Mesenteric fat pad (tissue), 1 donor: ENCODE measurements at places on chromosomes 7 and 10. TPM values are rescaled to one million over a fixed set of nuclear protein-coding genes. Genes with fewer than 3 reads are reported as not detected.

The ADIRF gene
- total RNA-seq: 543 TPM

The FEZF1 gene
- total RNA-seq: not detected

GRCh38 chr7:15678653-15679052 is 7.8 kb downstream of the MEOX2 start:
- DNase-seq: no peak

- DNase-seq: no peak
Observed at GRCh38 chr10:110723224-110723891, 79.2 kb downstream of the RBM20 start.

The ANXA8L1 gene
- not detected for total RNA-seq

- no peak for DNase-seq
Observed at GRCh38 chr7:78296046-78296597, 497.5 kb downstream of the PHTF2 start.

DNA sequence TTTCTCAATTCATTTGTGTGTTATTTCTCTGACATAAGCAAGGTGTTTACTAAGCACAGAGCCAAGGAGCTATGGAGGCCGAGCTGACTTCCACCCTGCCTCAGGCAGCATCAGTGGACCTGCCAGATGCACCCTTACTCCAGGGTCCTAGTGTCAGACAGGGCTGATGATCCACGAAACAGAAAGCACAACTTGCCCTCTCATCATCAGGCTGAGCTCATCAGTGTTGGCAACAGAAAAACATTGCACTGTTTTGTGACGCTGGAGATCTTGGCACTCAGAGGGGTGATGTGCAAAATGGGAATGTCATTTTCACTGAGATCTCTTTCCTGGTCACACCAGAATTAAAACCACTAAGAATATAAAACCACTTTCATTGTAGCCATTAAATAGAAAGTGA is 201.8 kb downstream of the GLI3 start:
- DNase-seq: no peak

GRCh38 chr7:28093623-28094232 is 86.9 kb downstream of the JAZF1 start:
- no peak for DNase-seq

The DOCK4 gene
- total RNA-seq: 40.9 TPM

The CCSER2 gene
- total RNA-seq: 70.3 TPM

DNA sequence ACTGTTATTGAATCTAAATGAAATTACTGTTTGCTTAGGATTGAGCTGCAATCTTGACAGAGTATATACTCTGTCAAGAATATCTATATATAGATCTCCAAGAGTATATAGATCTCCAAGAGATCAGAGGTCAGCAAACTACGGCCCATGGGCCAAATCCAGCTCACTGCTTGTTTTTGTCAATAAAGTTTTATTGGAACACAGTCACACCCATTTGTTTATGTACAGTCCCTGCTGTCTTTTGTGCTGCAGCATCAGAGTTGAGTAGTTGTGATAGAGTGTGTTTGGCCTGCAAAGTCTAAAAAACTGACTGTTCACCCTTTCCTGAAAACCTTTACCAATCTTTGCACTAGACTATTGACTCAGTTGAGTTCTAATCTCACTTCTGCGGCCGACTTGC is 66.3 kb upstream of the NPVF start:
- DNase-seq: no peak

GRCh38 chr7:134829380-134829986 is 50.0 kb downstream of the CALD1 start:
- DNase-seq: no peak

GRCh38 chr7:92421676-92422435 is 25.4 kb upstream of the GATAD1 start:
- no peak for DNase-seq

- no peak for DNase-seq
Observed at GRCh38 chr7:100247152-100247757, 27.5 kb downstream of the PVRIG start.

The MAT1A gene
- 0.13 TPM for total RNA-seq

DNA sequence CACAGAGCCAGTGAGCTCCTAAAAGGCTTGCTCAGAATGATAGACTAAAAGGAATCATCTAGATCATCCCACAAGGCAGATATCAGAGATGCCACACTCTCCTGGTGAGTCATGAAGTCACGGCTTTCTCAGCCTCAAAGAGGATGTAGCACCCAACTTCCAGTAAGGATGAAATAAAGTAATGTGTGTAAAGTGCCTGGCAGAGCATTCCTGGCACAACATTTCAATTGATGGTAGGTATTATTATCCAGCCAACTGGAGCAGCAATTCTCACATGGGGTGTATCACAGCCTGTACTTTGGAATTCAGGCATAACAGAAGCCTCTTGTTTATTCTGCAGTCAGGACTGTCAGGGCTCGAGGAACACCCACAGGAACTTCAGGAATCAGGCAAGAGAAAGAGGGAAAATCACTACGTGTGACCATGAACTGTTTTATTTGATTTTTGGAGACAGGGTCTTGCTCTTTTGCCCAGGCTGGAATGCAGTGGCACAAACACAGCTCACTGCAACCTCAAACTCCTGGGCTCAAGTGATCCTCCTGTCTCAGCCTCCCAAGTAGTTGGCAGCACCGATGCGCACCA is 5.3 kb upstream of the NAT16 start:
- no peak for DNase-seq

- DNase-seq: no peak
Observed at GRCh38 chr7:95102662-95103061, 195.3 kb downstream of the PPP1R9A start.

The KBTBD2 gene
- 33.9 TPM for total RNA-seq

DNA sequence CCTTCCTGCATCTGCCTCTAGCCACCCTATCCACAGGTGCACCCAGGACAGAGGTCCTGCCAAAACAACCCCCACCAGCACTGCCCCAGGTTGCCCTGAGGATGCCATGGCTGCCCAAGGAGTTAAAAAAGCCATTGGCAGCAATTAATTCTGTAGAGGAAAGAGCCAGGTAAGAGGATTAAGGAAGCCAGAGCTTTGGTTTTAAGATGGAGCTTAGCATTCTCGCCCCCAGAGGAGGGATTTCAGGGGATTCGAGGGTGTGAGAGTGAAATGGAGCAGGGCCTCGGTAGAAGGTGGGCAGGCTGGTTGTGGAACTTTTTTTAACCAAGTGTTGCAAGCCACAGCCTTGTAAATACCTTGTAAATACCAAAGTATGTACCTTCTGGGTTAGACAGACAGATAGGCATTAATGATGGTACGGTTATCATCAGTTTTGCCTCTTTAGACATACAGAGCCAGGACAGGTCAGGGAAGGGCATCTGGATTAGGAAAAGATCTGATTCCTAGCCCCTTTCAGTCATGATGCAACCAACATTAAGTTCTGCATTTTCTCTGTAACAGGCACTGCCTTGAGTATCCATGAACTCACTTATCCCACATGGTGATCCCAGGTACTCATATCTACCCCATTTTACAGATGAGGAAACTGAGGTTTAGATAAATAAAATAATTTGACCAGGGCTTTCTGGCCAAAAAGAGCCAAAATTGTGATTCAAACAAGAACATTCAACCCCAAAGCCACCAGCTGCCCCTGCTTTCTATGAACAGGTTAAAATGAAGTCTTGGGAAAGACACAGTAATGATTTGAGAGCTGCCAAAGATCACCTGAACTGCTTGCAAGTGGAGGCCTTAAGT is 120.7 kb upstream of the PPIF start:
- no peak for DNase-seq

The PCLO gene
- 2.2 TPM for total RNA-seq

The ZDHHC4 gene
- 53.9 TPM for total RNA-seq

DNA sequence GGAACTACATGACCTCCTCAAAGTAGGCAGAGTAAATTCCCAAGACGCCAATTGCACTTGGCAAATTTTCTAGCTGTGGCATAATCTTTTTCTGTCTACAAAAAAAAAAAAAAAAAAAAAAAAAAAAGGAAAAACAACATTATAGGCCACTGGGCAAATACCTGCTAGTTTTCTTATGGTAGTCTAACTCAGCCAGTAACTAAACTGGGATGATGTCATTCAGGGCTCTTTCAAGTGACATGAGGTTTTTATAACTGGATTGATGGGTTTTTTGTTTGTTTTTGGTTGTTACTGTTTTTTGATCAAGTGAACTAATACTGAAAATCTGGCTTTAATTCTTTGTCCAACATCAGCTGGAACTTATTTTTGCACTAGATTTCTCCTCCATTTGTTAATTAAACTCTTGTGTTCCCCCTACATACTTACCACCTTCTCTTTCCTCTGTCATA is 7.4 kb upstream of the VIM start:
- no peak for DNase-seq

DNA sequence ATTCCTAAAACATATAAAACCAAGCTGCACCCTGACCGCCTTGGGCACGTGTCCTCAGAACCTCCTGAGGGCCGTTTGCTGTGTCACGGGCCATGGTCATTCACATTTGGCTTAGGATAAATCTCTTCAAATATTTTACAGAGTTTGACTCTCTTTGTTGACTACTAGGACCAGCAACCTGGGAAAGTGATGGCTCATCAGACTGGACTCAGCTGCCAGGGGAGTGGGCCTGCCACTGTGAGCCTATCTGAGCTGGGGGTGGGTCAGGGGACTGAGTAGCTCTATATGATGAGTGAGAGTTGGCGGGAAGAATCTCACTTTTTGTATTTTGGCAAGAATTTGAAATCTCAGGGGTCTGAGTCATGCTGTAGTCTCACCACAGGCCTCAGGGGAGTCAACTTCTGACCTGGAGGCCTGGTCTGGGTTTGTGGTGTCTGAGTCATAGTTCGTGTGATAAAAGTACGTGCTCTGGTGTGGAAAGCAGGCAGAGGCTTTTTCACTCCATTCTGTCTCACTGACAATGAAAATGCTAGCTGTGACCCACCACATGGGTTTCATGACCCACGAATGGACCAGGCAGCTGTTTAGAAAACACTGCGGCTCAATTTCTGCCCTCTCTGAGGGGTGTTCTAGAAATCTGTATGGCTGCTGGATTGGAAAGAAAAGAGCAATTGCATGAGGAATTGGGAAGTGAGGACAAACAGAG is 4.2 kb upstream of the UPP1 start:
- no peak for DNase-seq

DNA sequence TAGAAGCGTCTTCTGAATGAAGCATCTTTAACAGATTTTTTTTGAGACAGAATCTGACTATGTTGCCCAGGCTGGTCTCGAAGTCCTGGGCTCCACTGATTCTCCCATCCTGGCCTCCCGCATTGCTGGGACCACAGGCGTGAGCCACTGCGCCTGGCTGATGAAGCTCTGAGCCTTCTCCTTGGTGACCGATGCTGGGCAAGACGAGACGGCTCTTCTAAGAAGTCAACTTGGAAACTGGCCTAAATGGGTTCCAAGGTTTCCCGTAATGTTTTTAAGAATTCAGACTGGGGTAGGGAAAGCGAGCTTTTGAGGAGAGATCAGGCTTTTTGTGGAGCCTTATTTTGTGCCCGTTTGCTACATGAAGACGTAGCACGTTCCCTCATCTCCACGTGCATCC is 224.5 kb downstream of the ZMYND11 start:
- DNase-seq: no peak

- DNase-seq: no peak
Observed at GRCh38 chr10:124798364-124798763, 3.3 kb upstream of the ABRAXAS2 start.

- DNase-seq: no peak
Observed at GRCh38 chr10:8052956-8053445, 1.5 kb upstream of the GATA3 start.
